ENCODE measurements at places on chromosomes 5 and 9.

DNA sequence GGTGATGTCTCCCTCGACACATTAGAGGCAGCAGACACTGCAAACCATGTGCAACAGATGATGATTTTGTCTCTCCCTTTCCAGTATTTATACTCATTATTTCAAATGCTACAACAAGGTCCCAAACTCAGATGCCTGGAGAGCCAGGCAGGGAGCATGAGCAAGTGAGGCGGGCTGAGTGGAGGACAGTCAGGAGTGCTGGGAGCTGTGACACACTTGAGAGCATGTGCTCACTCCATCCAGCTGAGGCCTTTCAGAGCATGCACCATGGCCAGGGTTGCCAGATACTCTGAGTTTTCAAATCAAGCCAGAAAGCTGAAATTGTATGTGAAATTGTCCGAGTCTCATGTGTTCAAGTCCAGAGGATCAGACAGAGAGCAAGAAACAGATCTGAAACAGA, 55.8 kb upstream of the SLC2A8 start:
- no peak for DNase-seq

- DNase-seq: peak; percentile 81
Observed at GRCh38 chr5:87151547-87151946, 116.1 kb upstream of the RASA1 start.

- DNase-seq: peak; percentile 20
Observed at GRCh38 chr5:105751908-105752307, 1918.8 kb downstream of the EFNA5 start.

DNA sequence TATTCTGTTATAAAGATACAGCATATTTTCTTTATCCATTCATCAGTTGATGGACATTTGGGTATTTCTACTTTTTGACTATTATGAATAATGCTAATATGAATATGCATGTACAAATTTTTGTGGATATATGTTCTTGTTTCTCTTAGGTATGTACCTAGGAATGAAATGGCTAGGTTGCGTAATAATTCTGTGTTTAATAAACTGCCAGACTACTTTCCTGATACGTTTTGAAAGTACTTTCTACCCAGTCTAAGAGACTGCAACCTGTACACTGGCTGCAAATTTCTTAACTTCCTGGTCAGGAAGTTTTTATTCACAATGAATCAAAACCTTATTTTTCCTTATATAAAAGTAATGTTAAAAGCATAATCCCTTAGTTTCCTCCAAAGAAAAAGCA, 93.9 kb upstream of the STARD4 start:
- no peak for DNase-seq

DNA sequence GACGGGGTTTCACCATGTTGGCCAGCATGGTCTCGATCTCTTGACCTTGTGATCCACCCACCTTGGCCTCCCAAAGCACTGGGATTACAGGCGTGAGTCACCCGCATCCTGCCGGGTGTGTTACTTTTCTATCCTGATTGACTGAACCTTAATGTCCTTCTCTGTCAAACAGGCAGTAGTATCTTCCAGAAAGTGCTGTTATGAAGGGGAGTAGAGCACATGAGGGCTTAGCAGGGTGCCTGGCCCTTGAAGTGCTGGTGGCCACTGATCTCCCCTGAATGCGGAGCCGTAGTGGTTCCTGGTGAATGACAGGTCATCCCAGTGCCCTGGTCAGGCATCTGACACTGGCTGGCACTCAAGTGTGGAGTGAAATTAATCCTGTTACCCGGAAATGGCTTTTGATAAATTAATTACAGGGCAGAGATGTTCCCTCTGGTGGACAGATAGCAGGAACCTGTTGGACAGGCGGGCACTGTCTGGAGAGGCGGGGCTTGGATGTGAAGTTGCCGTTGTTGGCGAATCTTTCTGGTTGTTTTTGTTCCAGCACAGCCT, 28.4 kb downstream of the PRRC2B start:
- no peak for DNase-seq

DNA sequence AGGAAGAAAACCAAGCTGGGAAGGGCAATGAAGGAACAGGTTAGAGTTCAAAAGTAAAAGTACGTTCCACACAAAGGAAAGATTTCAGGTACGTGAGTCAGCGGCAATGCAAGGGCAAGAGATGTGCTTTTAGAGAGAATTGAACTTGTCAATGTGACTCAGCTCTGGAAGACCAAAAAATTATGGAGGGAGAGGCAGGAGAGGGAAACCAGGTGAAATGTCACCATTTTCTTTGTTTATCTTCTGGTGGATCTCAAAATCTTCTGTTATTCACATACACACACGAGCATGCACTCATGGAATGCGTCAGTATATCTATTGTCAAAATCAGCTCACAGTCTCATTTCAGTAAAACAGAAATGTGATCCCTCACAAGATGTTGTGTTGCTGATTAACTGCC, 148.8 kb upstream of the RFX3 start:
- no peak for DNase-seq

GRCh38 chr5:27091858-27092257, 53.5 kb upstream of the CDH9 start:
- DNase-seq: no peak

- no peak for DNase-seq
Observed at GRCh38 chr5:174733091-174733690, 8.8 kb downstream of the MSX2 start.

GRCh38 chr5:65262096-65262495, 219.6 kb downstream of the ADAMTS6 start:
- DNase-seq: peak; percentile 19

GRCh38 chr9:115416299-115416698, 298.3 kb upstream of the TNC start:
- DNase-seq: no peak

- DNase-seq: no peak
Observed at GRCh38 chr5:137026296-137026695, 472.8 kb downstream of the SPOCK1 start.
